ENCODE measurements at places on chromosomes 6 and 20.

- no peak for DNase-seq
These were observed 9.6 kb upstream of the MLN start for GRCh38 chr6:33813246-33813904.

- DNase-seq = no peak
These were observed 22.3 kb upstream of the TBC1D32 start for GRCh38 chr6:121356575-121356974.

GRCh38 chr20:44030394-44030793, 115.7 kb downstream of the TOX2 start:
- no peak for DNase-seq

- peak; percentile 98 for DNase-seq
These were observed 1.3 kb upstream of the PTK6 start for GRCh38 chr20:63538204-63539091.

DNA sequence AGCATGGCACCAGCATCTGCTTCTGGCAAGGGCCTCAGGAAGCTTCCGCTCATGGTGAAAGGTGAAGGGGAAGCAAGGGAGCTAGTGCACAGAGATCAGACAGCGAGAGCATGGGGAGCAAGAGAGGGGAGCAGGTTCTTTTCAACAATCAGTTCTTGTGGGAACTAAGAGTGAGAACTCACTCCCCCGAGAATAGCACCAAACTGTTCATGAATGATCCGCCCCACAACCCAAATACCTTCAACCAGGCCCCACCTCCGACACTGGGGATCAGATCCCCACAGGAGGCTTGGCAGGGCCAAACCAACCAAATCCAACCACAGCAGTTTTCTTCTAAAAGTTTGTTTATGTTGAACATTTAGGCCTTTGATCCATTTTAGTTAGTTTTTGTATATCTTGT, 69.7 kb upstream of the BHLHE23 start:
- no peak for DNase-seq

GRCh38 chr6:52180787-52181558, 5.2 kb upstream of the IL17A start:
- no peak for DNase-seq

- no peak for DNase-seq
These were observed 142.4 kb upstream of the INSM1 start for GRCh38 chr20:20225325-20226043.

DNA sequence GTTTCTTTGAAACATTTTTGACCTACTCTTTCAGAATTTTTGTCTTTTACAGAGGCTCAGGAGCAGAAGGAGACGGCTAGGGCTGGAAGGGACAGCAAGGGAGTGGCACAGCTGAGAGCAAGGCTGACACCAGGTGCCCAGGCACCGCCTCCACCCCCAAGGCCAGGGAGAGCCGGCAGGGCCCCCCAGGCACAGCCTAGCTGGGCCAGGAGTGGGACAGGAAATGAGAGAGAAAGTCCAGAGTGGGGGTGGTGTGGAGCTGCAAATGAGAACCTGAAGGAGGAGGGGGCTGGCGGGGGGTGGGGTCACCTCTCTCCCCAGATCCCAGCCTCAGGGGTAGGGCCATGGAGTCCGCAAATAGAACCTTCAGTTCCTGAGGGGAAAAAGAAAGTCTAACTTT, 236.7 kb downstream of the CDC5L start:
- DNase-seq = no peak

GRCh38 chr6:85063611-85064010, 299.2 kb upstream of the TBX18 start:
- no peak for DNase-seq

- DNase-seq = no peak
These were observed 56.3 kb downstream of the THEMIS start for GRCh38 chr6:127844529-127844928.

- DNase-seq = no peak
These were observed 59.1 kb upstream of the OGFRL1 start for GRCh38 chr6:71229477-71229876.

DNA sequence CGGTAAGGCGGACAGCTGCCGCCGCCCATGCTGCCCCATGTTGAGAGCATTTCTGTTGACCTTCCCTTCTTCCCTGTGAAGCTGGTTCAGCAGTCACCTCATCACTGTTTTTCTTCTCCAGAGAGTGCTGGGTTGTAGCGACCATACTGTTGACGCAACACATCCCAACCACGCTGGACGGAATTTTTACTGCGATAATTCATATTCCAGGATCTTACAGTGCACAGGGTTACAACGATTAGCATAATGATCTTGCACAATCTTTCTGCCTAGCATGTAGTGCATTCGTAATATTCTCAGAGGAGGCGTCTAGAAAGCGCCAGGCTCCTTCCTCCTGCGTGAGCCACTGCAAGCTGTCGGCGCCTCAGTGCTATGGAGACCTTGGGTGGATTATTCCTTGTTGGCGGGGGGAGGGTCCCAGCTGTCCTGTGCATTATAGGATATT, 137.0 kb downstream of the MTHFD1L start:
- no peak for DNase-seq

GRCh38 chr6:129606664-129607063, 103.3 kb downstream of the ARHGAP18 start:
- no peak for DNase-seq

- no peak for DNase-seq
These were observed 295.0 kb downstream of the KCNQ5 start for GRCh38 chr6:72916906-72917305.

- no peak for DNase-seq
These were observed 36.3 kb upstream of the SLCO4A1 start for GRCh38 chr20:62606016-62606415.

GRCh38 chr6:88266126-88266525, 100.0 kb upstream of the CNR1 start:
- no peak for DNase-seq

GRCh38 chr20:17892189-17892938, 76.2 kb downstream of the SNX5 start:
- DNase-seq = peak; percentile 15

DNA sequence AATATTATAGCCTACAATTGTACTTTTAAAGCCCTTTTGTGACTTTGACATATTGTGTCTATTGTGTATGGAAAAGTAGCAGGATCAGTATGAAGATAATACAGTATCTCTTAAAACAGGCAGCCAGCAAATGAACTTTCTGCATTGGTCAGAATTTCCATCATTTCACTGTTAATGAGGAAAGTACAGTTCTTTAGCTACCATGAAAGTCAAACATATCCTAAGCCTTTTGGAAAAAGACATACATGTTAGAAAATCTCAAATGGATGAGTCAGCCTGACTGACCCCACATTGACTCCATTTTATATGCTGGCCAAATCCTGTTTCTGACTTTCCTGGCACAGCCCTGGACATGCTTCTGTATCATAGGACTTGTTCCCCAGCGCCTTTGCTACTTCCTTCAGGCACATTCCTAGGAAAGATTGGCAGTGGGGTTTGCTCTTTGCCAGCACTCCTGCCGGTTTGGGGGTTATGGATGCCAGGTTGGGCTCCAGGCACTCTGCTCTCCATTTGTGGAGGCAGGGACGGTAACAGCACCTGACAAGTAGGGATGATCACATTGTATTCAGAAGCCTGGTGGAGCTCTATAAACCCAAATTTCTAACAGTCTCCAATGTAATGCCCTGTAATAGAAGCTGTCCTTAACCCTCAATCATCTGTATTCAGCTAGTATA, 43.7 kb downstream of the TOP1 start:
- DNase-seq = peak; percentile 52

DNA sequence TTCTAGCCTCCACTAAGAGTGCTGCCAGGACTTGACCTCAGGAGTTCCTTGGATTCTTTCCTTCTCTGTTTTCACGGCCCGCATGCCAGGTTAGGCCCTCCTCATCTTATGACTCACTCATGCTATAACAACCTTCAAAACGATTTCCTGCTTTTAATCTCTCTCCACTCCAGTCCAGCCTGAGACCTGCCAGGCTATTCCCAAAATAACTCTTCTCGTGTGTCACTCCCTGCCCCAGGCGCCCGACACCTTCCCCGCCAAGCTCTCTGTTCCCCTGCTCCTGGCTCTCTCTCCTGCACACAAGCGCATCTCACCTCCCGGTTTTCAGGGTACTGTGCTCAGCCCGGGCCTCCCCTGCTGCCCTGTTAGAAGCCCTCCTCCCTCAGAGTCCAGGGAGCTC, 64.1 kb upstream of the RPS6KA2 start:
- DNase-seq = peak; percentile 52

DNA sequence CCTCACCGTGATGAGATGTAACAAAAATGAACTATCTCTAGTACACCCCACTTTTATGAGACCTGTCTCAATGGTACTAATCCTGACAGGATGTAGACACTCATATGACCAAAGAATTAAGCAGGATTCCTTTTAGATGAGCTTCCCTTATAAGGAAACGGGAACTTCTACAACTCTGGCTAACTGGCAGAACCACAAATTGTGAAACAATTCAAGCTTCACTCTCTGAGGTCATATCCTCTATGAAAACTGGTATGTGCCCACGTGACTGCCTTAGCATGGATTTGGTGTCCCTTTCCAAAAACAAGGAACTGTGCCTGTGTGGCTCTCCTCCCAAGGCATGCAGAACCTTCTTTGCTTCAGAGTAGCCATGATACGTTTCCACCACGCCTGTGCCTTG, 14.1 kb upstream of the CPNE5 start:
- DNase-seq = peak; percentile 96

GRCh38 chr20:10376270-10377075, 57.5 kb downstream of the MKKS start:
- no peak for DNase-seq

DNA sequence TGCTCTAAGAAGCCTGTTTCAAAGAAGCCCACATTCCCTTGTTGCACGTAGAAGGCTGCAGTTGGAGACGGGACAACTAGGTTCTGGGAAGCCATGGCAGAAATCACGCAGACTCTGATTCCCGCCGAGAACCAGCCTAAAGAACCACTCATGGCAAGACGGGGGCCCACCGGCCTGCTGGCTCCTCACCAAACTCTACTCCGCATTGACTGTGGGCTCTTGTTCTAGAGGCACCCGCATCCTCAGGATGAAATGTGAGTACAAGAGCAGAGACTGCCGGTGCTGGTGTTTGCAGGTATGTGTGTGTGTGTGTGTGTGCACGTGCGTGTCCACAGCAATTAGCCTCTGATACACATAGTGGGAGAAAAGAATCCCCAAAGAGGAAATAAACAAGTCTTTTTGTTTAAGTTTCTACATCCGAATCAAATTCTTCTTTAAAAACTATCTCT, 42.3 kb upstream of the NR2E1 start:
- DNase-seq = no peak

- DNase-seq = no peak
These were observed 39.4 kb upstream of the FABP7 start for GRCh38 chr6:122740091-122740490.
